ENCODE measurements at places on chromosomes 12 and 14.

- peak; percentile 14 for DNase-seq
These were observed 519.3 kb downstream of the NOVA1 start for GRCh38 chr14:26078561-26078960.

DNA sequence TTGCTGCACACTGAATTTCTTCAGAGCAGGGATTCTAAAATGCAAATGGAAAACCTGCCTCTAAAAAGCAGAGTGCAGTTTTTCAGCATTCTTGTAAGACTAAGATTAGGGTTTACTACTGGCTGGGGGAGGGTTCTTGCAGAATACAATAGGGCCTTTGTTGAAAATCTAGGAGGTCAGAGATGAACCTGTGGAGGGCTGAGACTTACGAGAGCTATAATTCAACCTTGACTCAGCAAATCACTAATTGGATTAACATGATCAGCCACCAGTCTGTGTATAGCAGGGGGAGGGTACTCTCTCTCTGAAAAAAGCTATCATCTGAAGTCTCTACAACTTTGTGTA lies 92.6 kb upstream of the HIF1A start:
- DNase-seq = no peak

GRCh38 chr12:109728921-109729320 lies 15.3 kb downstream of the FAM222A start:
- no peak for DNase-seq

DNA sequence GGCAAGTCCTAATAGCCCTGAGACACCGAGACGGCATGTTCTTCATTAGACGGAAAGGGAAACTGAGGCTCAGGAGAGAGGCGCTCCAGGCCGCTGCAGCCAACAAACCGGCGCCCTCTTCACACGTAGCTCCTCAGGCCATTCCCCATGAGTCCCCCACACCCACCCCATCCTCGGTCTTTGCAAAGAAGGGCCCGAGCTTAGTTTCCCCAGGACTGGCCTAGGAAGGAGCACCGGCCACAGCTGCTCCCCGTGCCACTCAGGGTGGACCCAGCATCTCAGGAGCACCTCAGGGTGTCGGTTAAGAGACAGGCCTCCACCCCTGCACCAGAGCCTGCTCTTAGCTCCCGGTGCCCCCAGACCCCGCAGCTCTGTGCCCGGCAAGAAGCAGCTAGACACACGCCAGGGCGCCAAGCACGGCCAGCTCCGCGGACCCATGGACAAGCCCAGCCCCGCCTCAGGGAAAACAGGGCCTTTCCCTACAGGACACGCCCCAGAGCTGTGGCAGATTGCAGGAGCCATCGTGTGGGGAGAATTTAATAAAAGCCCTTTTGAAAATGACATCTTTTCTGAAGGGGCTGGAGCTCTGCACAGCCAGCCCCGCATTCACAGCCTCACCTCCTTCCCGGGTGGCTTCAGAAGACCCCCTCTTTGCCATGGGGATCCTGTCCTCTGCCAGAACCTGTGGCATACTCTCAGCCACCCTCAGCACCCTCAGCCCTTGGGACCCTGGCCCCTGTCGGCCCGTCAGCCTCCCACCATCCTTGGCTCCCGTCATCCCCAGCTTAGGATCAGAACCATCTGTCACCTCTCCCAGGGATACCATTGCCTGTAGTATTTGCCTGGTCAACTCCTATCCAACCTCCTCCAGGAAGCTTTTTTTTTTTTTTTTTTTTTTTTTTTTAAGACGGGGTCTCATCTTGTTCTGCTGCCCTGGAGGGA lies 59.7 kb downstream of the LGMN start:
- DNase-seq = peak; percentile 5

DNA sequence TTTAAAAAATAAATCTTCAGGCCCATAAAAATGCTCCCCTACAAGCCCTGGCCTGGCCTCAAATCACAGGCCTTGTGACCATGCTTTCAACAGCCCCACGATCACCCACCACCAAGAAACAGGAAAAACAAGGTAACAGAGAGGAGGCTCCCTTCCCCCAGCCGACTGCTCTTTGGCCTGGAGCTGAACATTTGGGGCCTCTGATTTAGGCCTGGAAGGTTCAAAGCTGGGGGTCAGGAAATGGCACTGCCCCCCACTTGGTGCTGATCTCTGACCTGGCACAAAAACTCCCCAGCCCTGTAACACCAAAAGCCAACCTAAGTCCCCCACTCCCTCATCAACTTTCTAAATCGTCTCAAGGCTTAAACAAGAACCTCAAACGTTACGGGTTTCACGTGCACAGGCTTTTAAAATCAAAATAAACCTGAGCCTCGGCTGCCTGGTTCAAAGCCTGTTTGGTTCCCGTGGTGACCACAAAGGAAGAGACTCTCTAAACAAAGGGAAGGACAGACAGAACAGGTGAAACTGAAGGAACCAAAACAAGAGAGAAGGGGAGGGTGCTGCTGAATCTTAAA lies 9.0 kb downstream of the ACTN1 start:
- no peak for DNase-seq

GRCh38 chr12:96035283-96036236 lies at the start of gene LTA4H:
Gene LTA4H, minus strand, starts transcription at chr12:96035587. Its CDS starts 68 bp downstream, at chr12:96035519.
- peak; percentile 99 for DNase-seq

DNA sequence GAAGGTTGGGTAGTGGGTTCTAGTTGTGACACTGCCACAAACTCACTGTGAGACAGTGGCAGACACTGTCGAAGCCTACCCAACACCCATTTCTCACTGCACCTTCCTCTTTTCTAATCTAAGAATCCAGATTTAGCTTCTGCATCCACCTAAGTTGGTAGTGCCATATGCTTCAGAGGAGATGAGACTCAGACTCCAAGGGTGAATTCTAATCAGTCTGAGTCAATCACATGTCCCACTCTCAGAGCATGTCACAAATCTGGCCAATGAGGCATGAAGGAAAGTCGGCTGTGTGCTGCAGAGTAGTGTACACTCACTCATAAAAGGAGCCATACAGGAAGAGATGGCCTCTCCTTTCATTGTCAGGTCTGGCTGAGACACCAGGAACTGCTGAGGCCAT lies 102.1 kb upstream of the RAP1B start:
- no peak for DNase-seq

GRCh38 chr14:78535041-78535440 lies 364.9 kb downstream of the NRXN3 start:
- no peak for DNase-seq

DNA sequence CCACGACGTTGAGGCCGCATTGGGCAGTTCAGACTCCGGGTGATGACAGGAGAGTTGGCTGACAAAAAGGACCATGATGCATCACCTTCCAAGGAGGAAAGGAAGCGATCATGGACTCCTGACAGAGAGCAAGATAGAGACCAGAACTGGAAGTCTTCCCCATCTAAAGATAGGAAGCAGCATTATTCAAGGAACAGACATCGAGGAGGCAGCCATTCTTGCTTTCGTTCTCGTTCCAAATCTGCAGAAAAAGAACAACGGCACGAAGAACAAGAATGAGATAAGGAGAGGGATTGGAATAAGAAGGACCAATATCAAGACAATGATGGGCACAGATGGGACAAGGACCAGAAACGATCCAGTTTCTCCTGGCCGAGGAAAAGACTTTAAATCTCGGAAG lies 27.1 kb upstream of the KRT77 start:
- DNase-seq = no peak

- no peak for DNase-seq
These were observed 225.6 kb downstream of the DUSP6 start for GRCh38 chr12:89126712-89127111.

DNA sequence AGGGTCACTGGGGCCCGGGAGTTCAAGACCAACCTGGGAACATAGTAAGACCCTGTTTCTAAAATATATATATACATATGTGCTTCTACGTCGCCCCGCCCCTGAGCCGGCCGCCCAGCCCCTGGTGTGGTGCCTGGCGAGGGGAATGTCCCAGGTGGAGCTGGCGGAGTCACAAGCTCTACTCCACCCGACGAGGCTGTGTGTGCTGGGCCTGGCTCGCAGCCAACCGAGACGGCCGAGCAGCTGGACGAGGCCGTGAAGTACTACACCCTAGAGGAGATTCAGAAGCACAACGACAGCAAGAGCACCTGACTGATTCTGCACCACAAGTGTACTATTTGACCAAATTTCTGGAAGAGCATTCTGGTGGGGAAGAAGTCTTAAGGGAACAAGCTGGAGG lies 22.1 kb upstream of the ITPK1 start:
- peak; percentile 85 for DNase-seq

- DNase-seq = no peak
These were observed 59.5 kb downstream of the SMUG1 start for GRCh38 chr12:54129028-54129903.

- no peak for DNase-seq
These were observed 18.9 kb downstream of the CNTN1 start for GRCh38 chr12:40711121-40711520.

- DNase-seq = no peak
These were observed 25.3 kb upstream of the DYRK2 start for GRCh38 chr12:67623259-67623658.

- no peak for DNase-seq
These were observed at the start of gene SLC7A8 for GRCh38 chr14:23183479-23183878. Gene SLC7A8, minus strand, starts transcription at chr14:23183660. Its CDS starts 746 bp downstream, at chr14:23182914.

GRCh38 chr12:105671720-105672119 lies 341.2 kb downstream of the C12orf75 start:
- no peak for DNase-seq

DNA sequence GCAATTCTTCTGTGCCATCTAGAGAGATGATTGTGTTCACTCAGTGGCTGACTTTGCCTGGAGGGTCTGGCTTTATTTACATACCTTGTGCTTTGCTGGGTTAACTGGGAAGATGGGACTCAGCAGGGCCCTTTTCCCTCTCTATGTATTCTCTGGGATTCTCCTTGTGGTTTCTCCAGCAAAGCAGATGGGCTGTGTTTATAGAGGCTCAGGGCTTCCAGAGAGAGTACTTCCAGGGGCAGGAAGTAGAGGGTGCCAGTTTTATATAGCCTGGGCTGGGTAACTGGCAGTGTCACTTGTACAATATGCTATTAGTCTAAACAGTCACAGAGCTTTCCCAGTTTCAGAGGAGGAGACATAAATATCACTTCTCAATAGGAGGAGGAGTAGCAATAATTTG lies 509.9 kb downstream of the DIO2 start:
- DNase-seq = no peak

DNA sequence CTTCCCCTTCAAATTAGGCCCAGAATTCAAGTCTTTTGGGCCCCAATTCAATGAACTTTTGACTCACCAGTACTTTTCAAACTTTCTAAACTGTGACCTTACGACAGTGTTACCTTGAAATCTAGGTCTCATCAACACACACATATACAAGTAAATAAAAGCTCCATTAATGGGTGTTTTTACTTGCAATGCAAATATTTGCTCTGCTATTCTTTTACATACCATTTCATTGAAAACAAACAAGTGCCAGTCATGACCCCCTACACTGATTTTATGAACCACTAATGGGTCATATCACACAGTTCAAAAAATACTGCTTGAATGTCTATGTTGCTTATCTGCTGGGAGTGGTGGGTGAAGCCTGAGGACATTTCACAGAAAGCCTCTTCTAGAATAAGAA lies 9.1 kb upstream of the NR1H4 start:
- DNase-seq = no peak

DNA sequence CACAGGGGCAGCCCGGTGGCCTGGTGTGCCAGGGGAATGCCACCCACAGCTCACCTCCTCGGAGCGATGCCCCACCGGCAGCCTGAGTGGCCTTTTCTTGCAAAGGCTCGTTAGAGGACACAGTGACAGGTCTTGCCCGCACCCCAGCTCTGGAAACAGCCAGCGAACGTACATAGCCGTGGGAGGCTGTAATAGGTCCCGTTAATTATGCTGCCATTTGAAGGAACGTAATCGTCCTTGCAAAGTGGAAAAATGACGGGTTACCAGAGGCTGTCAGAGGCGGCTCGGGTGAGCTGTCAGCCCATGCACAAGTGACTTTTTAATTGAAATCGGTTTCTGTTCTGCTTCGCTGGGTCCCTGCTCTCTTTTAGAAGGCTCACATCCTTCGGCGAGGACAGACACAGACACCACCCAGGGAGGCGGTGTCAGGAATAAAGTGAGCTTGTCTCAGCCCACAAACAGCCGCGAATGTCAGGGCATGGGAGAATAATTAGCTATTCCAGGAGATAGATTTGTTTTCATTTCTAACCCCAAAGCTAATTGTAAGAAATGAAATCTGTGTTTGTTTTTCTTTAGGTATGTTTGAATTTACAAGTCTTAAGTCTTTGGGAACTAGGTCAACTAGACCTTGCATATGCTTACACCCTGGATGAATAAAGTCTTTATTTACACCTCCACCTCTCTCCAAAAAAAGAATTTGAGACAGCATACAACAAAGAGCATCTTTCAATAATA lies 77.2 kb upstream of the RFLNA start:
- DNase-seq = no peak

GRCh38 chr12:16583969-16584745 lies 21.8 kb downstream of the LMO3 start:
- no peak for DNase-seq

GRCh38 chr12:57460468-57460784 lies 841 bp downstream of the GLI1 start:
- DNase-seq = no peak

DNA sequence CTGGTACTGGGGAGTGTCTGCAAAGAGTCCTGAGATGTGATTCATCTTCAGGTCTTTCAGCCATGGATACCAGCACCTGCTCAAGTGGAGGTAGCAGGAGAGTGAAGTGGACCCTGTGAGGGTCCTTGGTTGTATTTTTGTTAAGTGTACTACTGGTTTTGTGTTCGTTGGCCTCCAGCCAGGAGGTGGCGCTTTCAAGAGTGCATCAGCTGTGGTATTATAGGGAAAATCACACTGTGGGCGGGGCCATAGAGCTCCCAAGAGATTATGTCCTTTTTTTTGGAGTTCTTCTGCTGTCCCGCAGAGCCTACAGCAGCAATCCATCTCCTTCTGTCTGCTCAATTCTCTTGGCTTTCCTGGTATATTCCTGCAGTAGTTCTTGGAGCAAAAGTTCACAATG lies 66.8 kb downstream of the SPATA7 start:
- no peak for DNase-seq

GRCh38 chr12:70417121-70417520 lies 51.0 kb downstream of the KCNMB4 start:
- no peak for DNase-seq

- DNase-seq = no peak
These were observed 36.6 kb upstream of the ASPG start for GRCh38 chr14:104048758-104049507.

- no peak for DNase-seq
These were observed 58.8 kb upstream of the FLRT2 start for GRCh38 chr14:85471156-85471555.

GRCh38 chr12:92138144-92138543 lies 7.5 kb downstream of the BTG1 start:
- DNase-seq = no peak

DNA sequence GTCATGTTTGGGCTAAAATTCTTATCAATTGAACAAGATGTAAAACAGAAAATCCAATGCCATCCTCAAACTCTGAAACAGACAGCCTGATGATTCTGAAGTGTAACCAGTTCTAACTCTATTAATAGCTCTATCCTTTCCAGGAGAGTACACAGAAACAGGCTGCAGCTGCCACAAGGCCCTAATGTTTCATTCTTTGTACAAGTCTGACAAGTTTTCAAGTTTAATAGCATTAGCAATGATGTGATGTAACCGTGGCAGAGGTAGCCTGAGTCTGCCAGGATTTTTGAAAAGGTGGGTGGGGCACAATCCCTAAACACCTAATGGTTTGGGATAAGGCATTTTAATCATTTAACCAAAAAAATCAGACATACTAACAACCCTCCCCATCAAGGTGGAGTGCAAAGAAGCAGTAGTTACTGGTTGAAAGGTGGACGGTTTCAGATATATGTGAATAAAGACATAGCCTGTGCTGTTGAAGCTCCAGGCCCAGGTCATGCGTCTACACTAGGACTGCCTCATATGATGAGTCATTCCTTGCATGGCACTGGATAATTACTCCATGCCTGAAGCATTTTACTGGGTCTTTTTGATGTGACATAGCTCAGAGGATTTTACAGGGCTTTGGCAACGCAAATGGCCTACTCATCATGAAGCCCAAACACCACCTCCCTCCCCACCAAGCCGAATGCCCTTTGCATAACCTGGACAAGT lies 145.1 kb upstream of the GRIP1 start:
- DNase-seq = peak; percentile 23
